ENCODE measurements at places on chromosomes 6 and 20.
A peak's percentile ranks its signal among the peaks of the same experiment; 100 is the strongest.

- no peak for DNase-seq
Observed at GRCh38 chr6:147192278-147192911, 11.8 kb upstream of the STXBP5 start.

DNA sequence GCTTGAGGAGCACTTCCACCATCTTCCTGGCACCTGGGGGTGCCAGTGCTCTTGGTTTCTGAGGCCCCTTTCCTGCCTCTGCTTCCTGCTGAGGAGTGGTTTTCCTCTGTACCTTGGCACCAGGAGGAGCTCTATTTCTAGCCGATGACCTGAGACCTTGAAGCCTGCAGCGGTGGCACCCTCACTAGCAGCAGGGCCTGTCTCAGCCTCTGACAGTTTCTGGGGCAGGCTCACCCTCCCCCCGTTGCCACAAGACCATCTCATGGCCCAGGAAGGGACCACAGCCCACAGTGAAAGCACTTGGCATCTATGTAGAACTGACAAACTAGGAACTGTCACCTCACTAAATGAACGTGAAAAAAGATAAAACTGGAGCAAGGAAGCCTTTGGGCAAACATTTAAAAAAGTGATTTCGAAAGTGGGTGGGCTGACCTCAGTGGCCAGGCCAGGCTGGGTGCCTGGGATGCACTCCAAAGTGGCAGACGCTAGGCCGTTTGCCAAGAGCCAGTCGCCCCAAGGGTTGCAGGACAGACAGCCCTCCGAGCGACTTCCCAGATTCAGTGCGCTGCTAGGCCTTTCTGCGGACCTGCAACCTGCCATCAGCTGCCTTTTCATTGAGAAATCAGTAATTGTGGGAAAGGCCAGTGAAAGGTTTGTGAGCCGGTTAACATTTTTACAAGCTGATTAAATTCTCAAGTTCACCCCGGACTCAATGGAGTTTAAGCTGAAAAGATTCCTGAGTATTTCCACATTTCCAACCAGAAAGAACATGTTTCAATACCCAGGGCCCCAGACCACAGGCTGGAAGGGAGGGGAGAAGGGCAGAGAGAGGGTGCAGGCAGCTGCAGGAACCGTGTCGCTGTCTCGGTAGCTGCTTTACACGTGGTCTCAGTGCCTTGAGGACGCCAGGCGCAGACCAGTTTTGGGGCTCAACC, 303.7 kb downstream of the ESR1 start:
- DNase-seq, result no peak

- DNase-seq, result peak; percentile 19
Observed at GRCh38 chr6:128532827-128533226, 12.4 kb upstream of the PTPRK start.

GRCh38 chr6:168865-169455, 123.3 kb upstream of the DUSP22 start:
- peak; percentile 36 for DNase-seq

- no peak for DNase-seq
Observed at GRCh38 chr20:32583581-32584070, 1.5 kb downstream of the NOL4L start.

GRCh38 chr6:22343864-22344263, 47.0 kb upstream of the PRL start:
- DNase-seq, result no peak

DNA sequence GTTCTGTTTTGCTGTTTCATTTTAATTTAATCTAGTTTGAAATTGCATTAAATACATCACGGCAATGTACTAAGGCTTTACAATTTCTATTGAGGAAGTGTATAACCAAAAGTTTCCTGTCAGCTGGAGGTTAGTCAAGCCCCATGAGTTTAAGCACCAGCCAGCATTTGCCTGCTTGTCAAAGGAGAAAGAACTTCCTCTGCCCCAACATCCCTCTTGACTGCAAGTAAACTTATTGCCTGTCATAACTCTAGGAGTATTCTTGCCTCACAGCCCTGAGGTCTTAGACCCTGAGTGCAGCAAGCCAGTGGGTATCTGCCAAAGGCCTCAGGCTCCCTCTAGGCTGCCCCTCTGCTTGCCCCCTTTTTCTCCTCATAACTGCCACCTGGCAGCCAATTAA, 106.7 kb upstream of the INSM1 start:
- DNase-seq, result no peak

- no peak for DNase-seq
Observed at GRCh38 chr6:25423358-25423757, 144.2 kb downstream of the CARMIL1 start.

GRCh38 chr6:90008189-90008907, 114.1 kb downstream of the GJA10 start:
- DNase-seq, result no peak

DNA sequence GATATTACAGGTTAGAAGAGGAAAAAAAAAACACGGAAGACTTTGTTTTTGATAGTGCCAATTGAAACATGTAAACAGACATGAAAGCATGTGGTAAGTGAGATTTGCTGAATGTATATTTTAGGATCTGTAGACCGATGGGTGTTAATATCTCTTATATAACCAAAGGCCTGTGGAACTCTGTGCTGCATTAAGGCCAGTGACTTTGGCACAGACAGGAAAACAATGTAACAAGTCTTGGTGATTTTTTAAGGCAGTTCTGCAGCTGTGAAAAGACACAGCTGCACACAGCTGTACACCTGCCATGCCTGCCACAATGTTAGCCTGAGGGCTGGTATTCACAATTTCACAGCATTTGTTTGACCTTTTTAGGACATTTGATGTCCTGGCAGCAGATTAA, 6.1 kb downstream of the SOBP start:
- no peak for DNase-seq

GRCh38 chr20:62531046-62531838, 55.4 kb upstream of the GATA5 start:
- no peak for DNase-seq

DNA sequence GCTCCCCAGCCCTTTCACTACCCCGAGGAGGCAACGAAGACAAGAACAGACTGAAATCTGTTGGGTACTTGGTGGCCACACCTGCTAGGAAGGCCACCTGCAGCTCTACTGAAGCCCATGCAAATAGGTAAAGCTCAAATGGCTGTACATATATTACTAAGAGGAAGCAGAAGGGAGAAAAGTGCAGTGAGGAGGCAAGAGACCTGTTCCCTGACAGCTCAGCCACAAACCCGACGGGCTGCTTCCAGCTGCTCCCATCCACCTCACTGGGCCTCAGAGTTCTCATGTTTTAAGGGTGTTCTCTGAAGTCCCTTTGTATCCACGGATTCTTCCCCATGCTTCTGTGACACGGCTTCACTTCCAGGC, 24.6 kb downstream of the TRAM2 start:
- no peak for DNase-seq

- no peak for DNase-seq
Observed at GRCh38 chr20:33267701-33268100, 15.3 kb upstream of the BPIFB1 start.

DNA sequence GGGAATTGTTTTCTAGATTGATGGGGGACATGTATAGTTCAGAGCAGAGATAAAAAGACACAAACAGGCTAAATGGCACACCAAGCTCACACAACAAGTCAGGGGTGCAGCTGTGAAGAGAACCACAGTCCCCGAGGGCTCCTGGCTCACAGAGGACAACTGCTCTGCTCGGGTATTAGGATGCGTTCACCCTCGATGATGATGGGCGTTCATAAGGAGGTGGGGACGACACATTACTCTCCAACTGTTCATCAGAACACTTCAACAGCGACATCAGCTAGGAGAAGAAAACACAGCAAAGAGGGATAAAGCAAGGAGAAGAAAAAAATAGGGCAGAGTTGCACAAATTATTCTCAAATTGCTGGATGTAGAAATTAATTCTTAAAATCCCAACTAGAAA, 174.8 kb upstream of the RREB1 start:
- no peak for DNase-seq

DNA sequence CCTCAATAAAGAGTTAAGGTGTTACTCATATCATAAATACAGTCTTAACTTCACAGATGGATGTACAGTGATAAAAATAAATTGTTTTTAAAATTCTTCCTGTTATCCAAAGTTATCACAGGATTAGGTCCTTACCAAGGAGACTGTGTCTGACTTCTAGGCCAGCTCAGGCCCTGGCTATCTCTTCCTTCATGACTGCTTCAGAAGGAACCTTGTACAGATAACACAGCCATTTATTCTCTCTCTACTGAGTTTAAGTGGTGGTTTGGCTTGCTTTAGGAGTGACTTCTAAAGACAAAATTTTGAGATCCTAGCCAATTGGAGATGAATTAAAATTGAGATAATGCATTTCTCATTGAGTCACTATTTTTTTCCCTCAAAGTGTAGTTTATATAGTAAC, 40.8 kb upstream of the RNF182 start:
- no peak for DNase-seq

- no peak for DNase-seq
Observed at GRCh38 chr6:154951345-154952200, 43.5 kb upstream of the TIAM2 start.

- DNase-seq, result no peak
Observed at GRCh38 chr6:12657884-12658283, 58.7 kb upstream of the PHACTR1 start.

GRCh38 chr6:166036316-166037095, 131.1 kb downstream of the TBXT start:
- no peak for DNase-seq

- DNase-seq, result no peak
Observed at GRCh38 chr6:170259278-170259677, 31.6 kb downstream of the DLL1 start.

DNA sequence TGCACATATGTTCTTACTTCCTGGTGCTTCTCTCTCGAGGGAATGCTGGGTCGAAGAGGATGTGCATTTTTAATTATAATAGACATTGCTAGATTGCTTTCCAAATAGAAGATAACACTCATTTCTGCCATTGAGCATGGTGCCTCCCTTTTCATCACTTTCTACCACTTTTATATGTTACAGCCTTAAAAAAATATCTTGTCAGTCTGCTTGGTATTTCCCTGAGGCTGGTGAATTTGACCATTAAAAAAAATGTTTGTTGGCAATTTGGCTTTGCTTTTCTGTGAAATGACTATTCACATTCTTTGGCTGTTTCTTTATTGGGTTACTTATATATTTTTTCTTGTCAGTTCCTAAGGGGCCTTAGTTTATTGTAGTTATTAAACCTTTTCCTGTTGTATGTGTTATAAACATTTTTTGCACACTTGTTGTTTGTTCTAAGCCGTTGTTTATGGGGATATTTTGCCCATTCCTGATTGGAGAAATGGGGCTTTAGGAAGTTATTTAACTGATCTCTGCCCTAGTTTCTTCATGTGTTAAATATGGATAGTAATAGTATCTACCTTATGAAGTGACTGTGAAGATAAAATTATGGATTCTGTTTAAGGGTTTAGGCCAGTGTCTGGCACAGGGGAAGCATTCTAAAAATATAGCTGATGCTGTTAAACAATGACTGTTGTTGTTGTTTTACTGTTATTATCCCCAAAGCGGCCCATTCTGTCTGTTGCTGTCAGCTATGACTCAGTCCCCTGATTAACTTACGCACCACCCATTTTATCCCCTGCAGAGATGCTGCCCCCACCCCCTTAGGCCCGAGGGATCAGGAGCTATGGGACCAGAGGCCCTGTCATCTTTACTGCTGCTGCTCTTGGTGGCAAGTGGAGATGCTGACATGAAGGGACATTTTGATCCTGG, 3.8 kb downstream of the DDR1 start:
- no peak for DNase-seq

DNA sequence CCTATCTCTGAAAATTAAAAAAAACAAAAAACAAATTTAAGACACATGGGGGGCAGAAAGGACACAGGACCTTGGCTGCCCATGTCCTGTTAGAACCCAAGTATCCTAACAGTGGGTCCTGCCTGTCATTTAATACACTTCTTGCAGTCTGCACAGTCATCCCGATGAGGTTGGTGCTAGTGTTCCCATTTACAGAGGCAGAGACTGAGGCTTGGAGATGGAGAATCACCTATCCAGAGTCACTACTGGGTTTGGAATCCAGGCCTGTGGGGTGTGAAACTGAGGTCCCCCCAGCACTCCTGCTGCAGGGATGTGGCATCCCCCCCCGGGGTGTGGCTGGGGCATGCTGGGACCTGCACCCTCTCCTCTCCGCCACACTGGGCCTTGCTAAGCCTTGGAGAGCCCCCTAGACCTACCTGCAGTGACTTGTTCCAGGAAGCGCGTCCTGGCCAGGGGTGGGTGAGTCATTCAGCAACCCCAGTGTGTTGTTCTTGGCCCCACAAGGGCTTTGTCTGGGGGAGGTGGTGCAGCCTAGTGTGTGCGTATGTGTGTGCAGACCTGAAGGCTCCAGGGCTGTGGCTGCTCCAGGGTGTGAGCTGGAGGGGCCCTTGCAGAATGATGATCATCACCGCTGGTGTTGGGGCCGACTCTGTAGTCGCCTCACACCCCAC, 49.7 kb downstream of the BCAS4 start:
- DNase-seq, result peak; percentile 85

DNA sequence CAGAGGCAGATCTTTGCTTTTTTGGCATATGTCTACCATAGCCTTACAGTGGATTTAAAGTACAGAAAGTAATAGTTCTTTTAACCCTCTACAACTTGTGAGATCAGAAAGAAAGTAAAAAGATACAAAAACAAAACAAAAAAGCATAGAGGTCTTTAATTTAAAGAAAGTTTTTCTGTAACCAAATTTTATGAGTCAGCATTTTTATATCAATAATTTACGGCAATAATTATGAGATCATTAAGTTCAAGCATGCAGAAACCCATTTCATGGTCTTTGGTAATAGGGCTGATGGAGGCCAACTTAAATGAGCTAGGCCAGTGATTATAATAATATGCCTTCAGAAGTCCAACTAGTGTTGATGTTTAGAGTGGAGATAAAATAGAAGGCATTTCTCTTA, 145.9 kb downstream of the AIG1 start:
- DNase-seq, result no peak

GRCh38 chr6:166570929-166571713, 15.4 kb downstream of the RAMACL start:
- DNase-seq, result no peak

DNA sequence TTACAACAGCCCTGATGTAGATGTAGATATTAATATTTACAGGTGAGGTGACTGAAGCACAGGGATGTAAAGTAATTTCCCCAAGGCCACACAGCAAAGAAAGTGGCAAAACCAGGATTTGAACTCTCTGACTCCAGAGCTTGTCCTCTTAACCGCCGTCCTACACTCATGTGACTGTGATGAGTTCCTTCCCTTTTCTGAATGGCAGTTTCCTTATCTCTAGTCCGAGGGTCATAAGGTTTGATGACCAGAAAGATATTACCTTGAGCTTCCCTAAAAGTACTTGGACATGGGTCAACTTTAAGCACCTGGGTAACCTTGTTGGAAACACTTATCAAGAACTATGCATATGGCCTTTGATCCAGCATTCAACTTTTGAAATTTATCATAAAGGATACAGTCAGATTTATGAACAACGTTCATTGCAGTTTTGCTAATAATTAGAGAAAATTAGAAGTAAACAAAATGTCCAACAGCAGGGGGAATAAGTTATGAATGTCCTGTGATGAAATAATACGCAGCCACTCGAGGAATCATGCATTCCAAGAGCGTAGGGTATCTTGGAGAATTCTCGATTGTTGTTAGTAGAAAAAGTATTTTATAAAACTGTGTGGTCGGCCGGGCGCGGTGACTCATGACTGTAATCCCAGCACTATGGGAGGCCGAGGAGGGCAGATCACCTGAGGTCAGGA, 2.3 kb upstream of the TLDC2 start:
- DNase-seq, result no peak

- DNase-seq, result peak; percentile 93
Observed at GRCh38 chr6:33589731-33590530, 9.9 kb upstream of the BAK1 start.

- DNase-seq, result peak; percentile 32
Observed at GRCh38 chr6:87182321-87182720, 27.0 kb downstream of the ZNF292 start.

- DNase-seq, result no peak
Observed at GRCh38 chr20:32780749-32781655, 18.8 kb downstream of the DNMT3B start.

Data from kidney glomerular epithelial cell (primary cell).